CD4-positive, alpha-beta T cell treated with Interleukin-4 for 4 hours (primary cell): ENCODE measurements at places on chromosomes 7 and 10.

GRCh38 chr10:69846293-69846921 lies 44.7 kb downstream of the COL13A1 start:
- no peak for DNase-seq

DNA sequence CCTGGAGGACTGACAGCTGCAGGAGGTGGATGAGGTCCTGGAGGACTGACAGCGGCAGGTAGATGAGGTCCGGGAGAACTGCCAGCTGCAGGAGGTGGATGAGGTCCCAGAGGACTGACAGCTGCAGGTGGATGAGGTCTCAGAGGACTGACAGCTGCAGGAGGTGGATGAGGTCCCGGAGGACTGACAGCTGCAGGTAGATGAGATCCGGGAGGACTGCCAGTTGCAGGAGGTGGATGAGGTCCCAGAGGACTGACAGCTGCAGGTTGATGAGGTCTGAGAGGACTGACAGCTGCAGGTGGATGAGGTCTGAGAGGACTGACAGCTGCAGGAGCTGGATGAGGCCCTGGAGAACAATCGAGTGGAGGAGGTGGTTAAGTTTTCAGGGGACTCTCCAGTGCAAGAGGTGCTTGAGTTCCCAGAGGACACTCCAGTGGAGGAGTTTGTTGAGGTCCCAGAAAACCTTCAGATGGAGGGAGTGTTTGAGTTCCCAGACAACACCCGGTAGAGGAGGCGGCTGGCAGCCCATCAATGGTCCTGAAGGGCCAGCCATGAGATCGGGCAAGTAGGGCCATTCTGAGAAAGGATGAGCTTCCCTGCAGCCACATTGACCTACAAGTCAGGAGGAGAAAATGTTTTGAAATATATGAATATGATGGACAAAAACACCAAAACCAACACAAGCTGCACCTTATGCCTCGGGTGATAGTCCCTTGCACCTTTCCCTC lies 4.7 kb upstream of the EIF5AL1 start:
- DNase-seq, result no peak

- DNase-seq, result no peak
Observed at GRCh38 chr10:124436191-124436638, 13.6 kb downstream of the NKX1-2 start.

GRCh38 chr7:77538281-77539212 lies 1.5 kb downstream of the PTPN12 start:
- DNase-seq, result no peak

DNA sequence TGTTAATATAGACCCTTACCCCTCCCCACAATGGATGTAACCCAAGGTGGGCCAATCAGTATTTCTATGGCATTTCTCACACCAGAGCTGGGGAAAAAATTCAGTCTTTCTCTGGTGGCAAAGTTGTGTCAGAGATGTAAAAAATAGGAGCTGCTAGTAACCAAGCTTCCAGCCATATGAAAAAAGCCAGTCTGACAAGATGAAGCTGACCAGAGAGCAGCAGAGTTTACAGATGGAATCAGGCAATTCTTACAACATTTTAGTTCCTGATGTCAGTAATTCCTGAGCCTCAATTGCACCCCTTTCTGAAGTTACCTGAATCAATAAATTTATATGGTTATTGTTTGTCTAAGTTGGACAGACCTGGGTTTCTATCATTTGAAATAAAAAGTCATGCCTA lies 286.3 kb downstream of the HPSE2 start:
- DNase-seq, result no peak
